Spleen (tissue), 13 donors: ENCODE measurements at places on chromosomes 5 and 9. TPM values are rescaled to one million over a fixed set of nuclear protein-coding genes. Genes with fewer than 3 reads are reported as not detected.

Gene FCN2
- total RNA-seq = 2.0 TPM

DNA sequence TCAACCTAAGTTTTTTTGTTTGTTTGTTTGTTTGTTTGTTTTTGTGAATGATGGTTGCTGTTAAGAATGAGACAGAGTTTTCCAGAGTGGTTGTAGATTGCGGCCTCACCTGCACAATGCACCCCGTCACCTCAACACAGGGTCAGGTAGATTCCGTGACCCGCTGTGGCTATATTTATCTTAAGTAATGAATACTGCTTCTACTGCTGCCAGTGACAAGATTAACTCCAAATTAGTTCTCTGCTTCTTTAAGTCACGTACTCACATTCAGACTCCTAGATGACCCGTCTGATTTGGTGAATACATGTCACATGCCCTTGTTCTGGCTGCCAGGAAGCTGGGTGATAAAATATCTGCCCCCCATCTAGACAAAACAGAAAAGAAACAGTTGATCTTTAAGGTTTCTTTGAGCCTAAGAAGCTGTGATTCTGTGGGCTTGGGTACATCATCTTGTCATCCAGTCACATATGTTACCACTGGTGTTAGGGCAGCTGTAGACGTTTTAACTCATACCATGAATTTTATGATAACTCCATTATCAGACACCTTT, 52.9 kb downstream of the CFAP95 start:
- DNase-seq = no peak

Gene TRIM36
- total RNA-seq = 2.2 TPM

DNA sequence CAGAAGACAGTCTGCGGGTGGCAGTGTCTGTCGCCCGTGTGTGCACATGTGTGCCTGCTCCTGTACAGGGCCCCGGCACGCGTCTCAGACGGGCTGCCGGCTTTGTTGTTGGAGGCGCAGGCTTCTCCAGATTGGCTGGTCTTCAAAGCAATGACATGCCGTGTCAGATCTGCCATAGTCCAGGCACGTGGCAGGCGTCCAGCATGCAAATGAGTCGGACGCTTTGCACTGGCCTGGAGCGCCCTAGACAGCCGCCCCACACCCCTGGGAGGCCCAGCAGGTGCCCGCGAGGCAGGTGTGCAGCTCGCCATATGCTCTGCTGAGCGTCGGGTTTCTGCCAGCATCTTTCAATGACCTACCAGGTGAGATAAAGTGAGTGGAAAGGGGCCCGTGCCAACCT, 71.5 kb downstream of the GADD45G start:
- DNase-seq = no peak

Gene CLTA
- 128 TPM for total RNA-seq

GRCh38 chr5:43140286-43140685, 19.6 kb downstream of the ZNF131 start:
- no peak for DNase-seq

Gene UIMC1
- 68.8 TPM for total RNA-seq

- no peak for DNase-seq
These were observed 26.9 kb upstream of the CEMIP2 start for GRCh38 chr9:71795097-71795813.

GRCh38 chr9:126342621-126343031, 16.0 kb downstream of the MVB12B start:
- DNase-seq = no peak

Gene C1QTNF3
- 8.8 TPM for total RNA-seq

- no peak for DNase-seq
These were observed 378.1 kb downstream of the TMEM38B start for GRCh38 chr9:106072421-106072820.
